Cerebellum (tissue), 4 donors: ENCODE measurements at places on chromosomes 3 and 15.
A peak's percentile ranks its signal among the peaks of the same experiment; 100 is the strongest.

DNA sequence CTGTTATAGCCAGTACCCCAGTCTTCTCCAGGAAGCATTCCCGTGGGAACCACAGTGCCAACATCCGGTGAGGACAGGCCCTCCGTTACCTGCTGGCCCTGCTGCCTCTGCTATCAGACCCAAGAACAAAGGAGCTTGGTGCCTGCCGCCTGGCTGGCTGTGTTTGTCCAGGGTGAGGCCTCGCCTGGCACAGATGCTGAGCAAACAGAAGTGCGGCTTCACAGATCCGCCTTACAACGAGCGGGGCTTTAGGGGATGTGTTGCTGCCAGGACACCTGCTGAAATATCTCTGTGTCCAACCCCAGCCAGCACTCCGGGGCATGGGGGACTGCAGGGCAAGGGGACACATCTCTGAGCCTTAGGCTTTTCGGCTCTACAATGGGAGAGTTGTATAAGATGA, 2.2 kb upstream of the EPHB3 start:
- no peak for DNase-seq

DNA sequence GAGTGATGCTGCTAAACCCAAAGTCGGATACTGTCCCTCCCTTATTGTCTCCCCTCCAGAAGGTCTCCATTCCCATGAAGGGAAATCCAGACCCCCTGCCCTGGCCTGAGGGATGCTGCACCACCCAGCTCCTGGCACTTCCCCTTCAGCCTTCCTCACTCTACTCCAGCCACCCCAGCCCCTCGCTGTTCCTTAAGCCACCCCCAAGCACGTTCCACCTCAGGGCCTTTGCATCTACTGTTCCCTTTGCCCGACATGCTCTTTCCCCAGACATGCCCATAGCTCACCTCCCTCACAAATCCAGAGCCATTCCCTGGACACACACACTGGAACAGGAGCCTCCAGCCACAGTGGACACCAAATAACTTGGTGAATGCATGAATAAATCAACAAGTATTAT, 8.1 kb downstream of the WNT7A start:
- DNase-seq = no peak

DNA sequence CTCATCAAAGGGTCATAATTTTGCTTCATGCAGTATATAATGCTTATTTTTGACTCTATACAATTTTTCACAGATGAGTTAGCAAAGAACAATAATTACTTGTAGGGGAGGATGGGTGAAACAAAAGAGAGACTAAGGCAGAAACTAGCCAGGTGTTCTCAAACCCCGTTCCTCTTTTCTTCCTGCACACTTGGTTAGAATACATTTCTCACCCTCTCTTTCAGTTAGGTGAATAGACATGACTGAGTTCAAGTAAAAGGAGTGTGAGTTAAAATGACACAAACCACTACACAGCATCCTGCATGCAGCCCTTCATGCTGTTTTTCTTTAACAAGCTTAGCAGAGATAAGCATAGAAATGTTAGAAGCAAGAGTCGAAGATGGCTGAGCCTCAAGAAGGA, 922.2 kb downstream of the TBL1XR1 start:
- no peak for DNase-seq

- peak; percentile 53 for DNase-seq
Observed at GRCh38 chr15:51888593-51889195, 59.2 kb downstream of the TMOD3 start.

- DNase-seq = no peak
Observed at GRCh38 chr3:14946739-14947099, 664 bp upstream of the NR2C2 start.

DNA sequence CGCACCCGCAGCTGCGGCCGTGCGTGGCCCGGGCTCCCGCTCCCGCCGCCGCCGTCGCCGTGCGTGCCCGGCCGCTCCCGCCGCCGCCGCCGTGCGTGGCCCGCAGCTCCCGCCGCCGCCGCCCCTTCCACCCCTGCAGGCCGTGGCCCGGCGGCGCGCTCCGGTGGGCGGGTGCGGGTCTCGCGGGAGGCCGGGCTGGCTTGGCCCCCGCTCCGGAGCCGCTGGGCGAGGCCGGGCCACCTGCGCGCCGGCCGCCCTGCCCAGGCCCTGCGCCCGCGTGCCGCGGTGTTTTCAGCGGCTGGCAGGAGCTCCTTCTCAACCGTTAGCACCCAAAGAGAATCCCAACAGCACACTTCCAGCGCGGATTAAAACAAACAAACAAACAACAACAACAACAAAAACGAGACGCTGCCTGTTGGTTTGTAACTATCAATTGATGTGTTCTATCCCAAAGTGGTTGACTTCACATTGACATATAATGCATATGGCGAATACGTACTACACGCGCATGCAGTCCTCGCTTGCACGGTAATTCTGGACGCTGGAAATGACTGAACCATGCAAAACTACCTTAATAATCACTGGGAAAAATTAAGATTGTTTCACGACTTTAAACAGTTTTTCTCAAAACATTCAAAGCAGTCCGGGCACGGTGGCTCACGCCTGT, 113.7 kb upstream of the GOLGA8J start:
- no peak for DNase-seq

GRCh38 chr3:127846576-127846975, 24.3 kb upstream of the MGLL start:
- DNase-seq = no peak

- DNase-seq = no peak
Observed at GRCh38 chr3:129425619-129426018, 2.8 kb downstream of the EFCAB12 start.

GRCh38 chr3:109853077-109853731, 515.9 kb upstream of the DPPA4 start:
- no peak for DNase-seq

- DNase-seq = no peak
Observed at GRCh38 chr3:194772241-194773000, 86.7 kb downstream of the FAM43A start.

GRCh38 chr15:42800731-42801474, 64.0 kb upstream of the CDAN1 start:
- no peak for DNase-seq

GRCh38 chr3:68866157-68866556, 66.2 kb downstream of the TAFA4 start:
- DNase-seq = no peak

DNA sequence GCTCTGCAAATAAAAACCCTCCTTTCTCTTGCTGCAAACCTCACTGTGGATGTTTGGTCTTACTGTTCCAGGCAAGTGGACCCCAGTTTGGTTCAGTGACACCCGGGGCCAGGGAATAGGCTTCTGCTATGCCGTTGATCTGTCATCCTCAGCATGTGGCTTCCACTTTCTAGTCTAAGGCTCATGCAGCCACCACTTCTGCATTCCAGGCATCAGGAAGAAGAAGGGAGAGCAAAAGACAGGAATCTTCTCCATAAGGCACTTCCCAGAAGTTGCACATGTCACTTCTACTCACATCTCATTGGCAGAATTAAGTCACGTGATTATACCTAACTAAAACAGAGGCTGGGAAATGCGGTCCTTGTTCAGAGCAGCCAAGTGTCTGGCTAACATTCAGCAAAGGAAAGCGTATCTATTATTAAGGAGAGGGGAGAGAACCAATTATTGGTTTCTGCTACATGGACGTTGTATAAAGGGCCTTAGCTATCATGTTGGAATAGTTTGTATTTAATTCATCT, 173.6 kb upstream of the PFN2 start:
- DNase-seq = no peak

GRCh38 chr3:42421818-42422796, 11.7 kb upstream of the LYZL4 start:
- no peak for DNase-seq

DNA sequence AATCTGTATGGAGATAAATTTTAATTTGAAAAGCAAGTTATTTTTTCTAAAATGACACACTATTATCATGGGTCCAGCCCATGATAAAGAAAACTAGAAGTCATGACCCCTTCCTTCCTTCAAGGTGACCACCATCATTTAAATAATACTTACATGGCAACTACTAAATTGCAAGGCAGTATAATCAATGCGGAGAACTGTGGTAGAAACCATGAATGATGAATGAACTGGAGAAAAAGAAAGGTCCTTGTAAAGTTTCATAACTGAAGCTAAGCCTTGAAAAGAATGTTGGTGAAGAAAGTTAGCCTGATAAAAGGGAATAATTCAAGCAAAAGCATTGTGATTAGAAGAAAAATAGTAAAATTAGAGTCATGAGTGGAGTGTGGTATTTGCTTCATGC, 222.9 kb upstream of the TBC1D5 start:
- no peak for DNase-seq

- DNase-seq = no peak
Observed at GRCh38 chr3:58522759-58523425, 14.1 kb downstream of the ACOX2 start.

DNA sequence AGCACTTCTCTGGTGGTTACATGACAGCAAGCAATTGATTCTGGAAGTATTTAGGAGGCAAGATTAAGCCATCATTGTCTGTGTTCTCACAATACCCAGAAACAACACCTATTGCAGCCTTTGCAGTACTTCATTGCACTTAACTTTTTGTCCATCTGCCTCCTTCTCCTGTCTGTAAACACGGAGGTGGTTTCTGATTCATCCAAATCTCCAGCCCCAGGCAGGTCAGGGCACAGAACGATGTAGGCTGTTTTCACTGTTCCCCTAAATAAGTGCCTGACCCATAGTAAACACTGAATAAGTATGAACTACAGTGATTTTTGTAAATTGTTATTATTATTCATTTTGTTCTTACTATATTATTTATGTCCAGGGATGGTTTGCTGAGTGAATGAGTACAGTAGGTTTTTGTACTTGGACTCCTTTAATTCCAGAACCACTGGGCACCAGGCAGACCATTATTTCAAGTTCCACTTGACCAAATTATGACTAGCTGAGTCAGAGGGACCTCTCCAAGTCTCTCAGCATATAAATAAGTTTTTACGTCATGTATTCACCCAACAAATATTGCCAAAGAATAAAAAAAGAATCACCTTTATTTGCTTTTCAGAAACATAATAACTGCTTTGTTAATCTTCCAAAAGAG, 283.3 kb upstream of the TRIM42 start:
- DNase-seq = no peak

- no peak for DNase-seq
Observed at GRCh38 chr3:82676356-82677026, 915.0 kb upstream of the GBE1 start.

DNA sequence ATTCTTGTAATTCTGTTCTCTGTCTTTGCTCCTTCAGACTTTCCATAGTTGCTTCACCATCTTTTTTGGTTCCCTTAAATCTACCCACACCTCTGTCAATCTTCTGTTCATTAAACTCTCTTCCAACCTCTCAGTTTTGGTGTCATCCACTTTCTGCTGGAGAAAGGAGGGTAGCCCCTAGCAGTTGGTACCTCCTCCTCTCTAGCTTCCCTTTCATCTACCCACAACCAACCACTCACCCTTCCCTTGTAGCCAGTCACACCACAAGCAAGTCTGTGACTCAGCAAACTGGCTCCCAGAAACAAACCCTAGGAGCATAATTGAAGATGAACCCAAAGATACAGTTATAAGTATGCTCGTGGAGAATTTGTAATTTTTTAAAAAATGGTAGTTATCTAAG, 318.6 kb downstream of the FHIT start:
- no peak for DNase-seq

- DNase-seq = no peak
Observed at GRCh38 chr3:154886437-154886836, 193.7 kb upstream of the MME start.

DNA sequence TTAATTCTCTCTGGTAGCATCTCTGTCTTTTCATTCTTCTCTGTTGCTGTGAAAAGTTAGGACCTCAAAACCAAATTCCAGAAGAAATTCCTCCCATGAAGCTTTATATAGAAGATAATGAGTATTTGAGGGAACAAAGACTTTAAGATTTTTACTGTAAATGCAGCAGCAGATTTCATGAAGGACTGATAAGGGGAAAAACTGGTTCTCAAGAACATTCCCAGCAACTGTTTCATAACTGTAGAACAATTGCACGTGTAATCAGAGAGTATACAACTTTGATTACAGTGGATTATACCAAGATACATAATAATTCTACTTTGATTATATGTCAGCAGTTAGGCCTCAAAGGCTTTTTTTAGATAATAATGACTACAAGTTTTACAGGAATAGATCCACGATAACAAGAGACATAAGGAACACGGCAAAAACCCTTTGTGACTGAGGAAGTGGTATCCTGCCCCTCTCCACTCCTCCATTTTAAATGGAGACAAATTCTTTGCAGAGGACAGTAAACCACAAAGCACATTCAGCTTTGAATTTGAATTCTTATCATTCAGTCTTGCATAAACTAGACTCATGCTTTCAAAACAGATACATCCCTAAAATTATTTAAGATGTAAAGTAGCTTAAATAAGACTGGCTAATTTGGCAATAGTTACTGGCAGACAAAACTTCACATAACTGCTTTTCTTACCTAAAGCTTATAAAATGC, 42.9 kb upstream of the DIPK2A start:
- no peak for DNase-seq

DNA sequence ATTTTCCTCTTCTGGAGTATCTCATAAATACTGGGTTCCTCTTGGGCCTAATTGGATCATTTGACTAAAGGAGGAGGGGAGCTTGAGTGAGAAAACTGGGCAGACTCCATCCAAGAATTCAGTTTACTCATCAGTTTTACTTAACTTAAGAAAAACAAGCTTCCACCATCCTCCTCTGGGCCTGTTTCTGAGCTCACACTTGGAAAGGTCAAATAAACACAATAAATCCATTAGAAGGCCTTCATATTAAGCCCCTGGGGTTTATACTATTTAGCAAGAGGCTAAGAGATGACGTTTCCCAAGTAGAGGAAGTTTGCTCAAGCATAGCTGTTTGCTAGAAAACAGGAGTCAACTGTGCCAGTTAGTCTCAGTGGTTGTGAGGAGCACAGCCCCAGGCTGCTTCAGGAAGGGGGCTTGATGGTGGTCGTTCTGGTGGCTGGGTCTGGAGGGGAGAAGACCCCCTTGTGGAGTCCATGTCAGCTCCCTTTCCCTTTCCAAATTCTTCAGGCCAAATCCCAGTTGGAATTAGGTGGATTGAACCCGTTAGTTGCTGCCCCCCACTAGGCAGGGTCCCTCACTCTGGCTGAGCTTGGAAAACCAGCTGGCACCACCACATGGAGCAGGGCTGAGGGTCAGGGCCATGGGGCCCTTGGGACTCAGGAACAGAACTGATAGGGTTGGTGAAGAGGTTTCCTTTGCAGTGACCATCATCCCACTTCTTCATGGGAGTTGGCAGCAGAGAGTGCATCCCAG, 64.8 kb downstream of the SPSB4 start:
- DNase-seq = no peak

DNA sequence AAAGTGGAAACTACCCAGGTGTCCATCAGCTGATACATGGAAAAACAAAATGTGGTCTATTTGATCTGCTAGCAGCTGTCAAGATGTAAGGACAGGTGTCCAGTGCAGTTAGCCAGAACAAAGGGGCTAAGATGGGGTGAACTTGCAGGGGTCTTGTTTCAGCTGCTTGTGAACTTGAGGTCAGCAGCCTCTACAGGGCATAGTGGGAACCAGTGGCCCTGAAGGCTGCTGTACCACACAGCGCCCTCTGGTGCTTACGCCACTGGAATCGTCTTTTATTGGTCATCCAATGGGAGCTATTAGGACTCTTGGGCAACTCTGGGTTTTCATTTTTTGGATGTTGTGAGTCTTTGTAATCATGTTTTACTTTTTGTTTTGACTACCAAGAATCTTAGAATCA, 62.2 kb upstream of the CTSH start:
- DNase-seq = no peak
